GOT3 (cell line): ENCODE measurements at places on chromosomes 7 and 10.

DNA sequence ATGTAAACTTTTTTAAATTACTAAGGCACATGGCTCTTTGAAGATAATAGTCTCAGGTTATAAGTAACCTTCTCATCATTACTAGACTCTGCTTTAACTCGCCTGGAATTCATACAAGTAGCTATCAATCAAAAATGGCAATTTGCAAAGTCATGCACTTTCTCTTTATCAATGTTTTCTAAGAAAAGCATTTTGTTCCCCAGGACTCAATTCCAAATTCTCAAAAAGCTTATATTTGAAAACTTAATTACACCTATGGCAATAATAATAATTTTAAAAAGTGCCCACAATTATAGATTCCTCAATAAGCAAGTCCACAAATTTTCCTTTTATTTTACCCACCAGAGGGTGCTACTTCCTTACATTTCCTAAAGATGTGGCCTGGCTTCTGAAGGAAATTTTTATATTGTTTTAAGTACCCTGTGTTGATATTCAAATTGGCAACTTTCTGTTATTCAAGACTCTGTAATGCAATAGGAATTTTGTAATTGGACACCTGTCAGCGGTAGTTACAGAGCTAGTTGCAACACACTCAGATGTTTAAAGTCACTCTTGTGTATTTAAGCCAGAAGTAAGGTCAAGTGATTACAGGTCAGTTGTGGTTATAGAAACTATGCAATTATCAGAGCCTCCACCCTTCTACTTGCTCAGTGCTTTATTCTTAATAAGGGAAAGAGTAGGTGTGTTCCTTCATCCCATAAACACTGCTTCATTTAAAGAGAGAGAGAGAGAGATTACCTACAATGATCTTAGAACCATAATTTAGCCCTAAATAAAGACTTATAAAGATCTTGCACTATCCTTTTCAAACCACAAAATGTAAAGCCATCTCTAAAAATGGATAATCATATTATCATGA is 47.1 kb upstream of the HYAL4 start:
- no peak for DNase-seq

DNA sequence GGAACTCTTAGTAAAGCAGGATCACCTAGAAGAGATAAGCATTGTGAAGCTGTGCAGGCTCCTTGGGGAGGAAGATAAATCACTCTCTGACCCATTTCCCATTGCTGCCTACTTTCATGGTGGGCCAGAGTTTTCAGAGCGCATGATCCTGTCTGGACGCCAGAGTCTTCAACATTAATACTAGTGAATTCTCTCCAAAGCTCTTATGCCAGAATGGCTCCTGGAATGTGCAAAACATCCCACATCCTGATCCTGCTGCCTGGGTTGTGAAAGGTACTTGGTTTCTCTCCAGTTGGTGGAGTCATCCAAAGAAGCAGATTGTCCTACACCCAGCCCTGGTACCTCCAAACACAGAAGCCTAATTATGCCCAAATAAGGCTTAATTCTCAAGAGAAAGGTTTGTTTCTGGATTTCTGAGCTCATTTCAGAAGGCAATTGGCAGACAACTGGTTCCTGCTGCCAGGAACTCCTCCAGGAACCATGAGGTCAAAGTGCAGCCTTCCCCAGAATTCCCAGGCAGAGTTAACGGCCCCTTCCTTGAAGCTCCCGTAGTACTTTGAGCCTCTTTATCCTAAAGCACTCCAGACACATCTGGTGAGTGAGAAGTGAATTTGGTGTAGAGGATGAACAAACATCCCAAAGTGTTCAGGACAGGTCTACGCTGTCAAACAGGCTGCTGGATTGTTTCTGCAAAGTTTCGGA is 495.2 kb downstream of the PLXNA4 start:
- DNase-seq, result no peak

DNA sequence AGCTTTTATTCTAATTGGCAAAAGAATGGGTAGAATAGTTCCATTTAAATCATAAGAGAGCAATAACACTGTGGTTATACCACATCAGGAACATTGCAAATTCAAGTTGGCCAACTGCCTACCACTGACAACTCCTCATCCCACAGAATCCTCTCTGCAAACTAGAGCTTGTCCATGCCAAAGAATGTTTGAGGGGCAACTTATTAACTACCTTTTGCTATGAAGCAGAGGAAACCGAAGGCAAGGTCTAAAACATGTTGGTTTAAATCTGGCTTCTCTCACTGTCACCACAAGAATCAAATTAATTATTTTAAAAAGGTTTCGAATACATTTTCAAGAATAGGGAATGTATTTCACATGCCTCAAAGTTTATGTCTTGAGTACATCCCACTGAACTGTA is 36.0 kb downstream of the RHOBTB1 start:
- no peak for DNase-seq

DNA sequence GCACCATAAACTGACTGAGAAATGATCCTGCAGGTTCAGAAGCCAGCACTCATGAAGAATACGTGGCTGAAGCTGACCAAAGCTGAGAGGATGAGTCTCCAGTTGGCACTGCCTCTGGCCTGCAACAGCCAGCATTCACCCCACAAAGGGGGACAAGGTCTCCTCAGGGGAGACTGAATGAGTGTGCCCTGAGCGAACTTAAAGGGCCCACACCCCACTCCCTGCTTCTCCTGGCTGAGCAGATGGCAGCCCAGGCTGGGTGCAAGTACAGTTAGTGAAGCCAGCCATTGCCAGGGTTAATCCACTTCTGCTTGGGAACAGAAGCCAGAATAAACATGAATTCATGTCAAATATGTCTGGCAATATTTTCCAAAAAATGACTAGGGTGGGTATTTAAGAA is 98.1 kb downstream of the PPP1R17 start:
- DNase-seq, result no peak

DNA sequence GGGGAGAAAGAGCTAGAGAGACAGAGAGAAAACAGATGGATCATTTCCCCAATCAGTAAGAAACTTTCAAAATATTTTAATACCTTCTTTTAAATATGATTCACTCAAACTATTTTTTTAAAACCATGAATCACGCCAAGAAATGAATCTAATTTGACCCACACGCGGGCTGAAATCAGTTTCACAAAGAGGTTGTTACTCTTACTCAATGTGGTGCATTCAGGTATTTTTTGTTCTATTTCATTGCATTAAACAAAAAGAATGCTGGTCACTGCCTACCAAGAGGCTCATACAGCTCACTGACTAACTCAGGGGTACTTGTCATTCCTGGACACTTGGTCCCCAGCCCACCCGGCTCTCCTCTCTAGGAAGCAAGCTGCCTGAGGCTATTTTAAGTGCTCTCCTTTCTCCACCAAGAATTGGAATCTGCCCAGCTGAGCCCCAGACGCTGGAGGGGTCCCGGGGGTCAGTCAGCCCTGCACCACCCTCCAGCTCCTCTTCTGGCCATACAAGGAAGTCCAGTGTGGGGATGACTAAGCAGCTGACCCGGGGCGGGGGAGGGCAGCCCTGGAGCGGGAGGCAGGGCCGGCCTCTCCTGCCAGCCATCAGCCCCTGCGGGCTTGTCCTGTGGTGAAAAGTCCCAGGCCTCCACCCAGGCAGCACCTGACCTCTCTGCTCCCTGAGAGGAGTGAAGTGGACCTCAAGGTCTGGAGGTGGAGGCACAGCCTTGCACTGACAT is 21.7 kb upstream of the PFKP start:
- DNase-seq, result peak; percentile 16

DNA sequence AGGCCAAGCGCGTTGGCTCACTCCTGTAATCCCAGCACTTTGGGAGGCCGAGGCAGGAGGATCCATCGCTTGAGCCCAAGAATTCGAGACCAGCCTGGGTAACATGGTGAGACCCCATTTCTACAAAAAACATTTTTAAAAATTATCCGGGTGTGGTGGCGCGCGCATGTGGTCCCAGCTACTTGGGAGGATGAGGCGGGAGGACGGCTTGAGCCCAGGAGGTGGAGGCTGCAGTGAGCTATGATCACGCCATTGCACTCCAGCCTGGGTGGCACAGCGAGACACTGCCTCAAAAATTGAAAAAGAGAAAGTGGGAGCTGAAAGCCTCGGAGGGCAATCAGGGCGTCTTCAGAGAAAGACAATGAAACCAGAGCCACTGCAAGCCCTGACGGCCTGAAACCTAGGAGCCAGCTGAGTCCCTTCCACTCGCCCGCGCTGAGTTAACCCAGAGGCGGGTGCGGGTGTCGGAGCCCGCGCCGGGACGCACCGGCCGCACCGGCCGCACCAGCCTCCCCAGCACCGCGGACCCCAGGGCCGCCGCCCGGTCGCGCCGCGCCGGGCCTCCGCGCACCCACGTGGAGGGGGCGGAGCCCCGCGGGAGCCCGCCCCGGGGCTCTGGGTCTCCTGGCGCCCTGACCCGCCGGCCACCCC is 22.4 kb downstream of the ZFAND2A start:
- DNase-seq, result no peak

GRCh38 chr7:21580073-21580521 is 37.3 kb downstream of the DNAH11 start:
- no peak for DNase-seq

GRCh38 chr7:28565980-28566379 is 153.7 kb downstream of the CREB5 start:
- DNase-seq, result no peak

- DNase-seq, result no peak
Observed at GRCh38 chr7:2069472-2069860, 163.3 kb downstream of the MAD1L1 start.

GRCh38 chr10:33612551-33612950 is 278.1 kb upstream of the NRP1 start:
- no peak for DNase-seq

GRCh38 chr10:21493784-21494183 is 31.7 kb downstream of the SKIDA1 start:
- DNase-seq, result no peak

GRCh38 chr7:30905078-30906012 is 6.3 kb upstream of the AQP1 start:
- DNase-seq, result no peak

DNA sequence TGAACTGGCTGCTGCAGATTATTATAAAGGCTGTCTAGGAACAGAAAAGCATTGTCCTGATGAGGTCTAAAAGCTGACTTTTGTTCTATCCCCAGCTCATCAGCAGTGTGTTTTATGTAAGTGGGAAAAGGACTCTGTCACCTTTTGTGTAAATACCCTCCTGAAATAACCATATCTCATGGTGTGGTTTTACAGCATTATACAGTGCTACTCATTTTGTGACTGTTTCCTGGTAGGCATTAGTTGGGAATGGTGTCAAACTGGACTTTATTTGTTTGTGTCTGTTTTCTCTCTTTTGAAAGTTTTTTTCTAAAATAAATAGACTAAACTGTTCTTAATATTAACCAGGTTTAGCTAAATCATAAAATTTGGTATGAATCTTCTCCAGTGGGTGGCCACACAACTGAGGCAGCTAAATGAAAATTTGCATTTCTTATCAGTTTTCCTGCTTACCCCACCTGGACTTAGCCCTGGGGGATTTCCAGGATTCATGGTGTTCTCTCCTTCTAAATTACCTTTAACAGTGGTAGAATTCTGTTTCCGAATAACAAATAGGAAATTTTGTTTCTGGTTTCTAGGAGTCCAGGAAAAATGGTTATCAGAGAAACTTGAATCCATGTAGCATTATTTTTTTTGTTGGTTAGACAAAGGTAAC is 140.9 kb downstream of the LHFPL3 start:
- no peak for DNase-seq

DNA sequence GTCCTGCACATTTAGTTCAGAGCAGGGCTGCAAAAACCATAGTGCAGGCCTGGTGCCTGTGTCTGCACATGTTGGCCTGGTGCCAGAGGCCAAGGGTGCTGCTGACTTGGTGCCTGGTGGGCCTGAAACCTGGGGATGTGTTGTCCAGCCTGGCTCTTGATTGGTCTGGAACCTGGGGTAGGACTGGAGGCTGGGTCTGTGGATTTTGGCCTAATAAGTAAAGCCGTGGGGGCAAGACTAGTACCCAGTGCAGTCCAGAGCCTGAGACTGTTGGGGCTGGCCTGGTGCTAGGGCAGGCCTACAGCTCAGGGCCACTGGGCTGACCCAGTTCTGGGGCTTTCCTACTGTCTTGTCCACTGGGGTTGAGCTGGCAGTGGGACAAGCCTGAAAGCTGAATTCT is 817.9 kb downstream of the DNAJB9 start:
- DNase-seq, result no peak

GRCh38 chr7:157077986-157078644 is 60.6 kb upstream of the UBE3C start:
- no peak for DNase-seq

DNA sequence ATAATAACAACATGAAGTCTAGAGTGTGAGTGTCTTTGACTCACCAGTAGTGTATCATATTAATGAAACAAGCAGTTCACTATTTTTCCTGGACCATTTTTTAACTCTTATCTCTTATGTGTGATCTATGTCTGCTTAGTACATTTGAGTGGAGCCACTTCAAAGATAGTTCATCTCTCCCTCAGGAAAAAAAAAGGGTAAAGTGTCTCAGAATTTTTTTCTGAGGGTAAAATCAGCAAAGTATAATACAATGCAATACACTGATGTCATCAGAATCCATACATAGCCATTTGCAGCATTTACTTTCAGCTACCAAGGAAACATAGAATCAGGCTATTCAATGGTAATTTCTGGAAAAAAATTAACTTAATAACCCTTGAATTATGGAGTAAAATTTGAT is 706.7 kb downstream of the DNAJB9 start:
- DNase-seq, result no peak

GRCh38 chr10:96470116-96470743 is 43.5 kb downstream of the TLL2 start:
- DNase-seq, result no peak

DNA sequence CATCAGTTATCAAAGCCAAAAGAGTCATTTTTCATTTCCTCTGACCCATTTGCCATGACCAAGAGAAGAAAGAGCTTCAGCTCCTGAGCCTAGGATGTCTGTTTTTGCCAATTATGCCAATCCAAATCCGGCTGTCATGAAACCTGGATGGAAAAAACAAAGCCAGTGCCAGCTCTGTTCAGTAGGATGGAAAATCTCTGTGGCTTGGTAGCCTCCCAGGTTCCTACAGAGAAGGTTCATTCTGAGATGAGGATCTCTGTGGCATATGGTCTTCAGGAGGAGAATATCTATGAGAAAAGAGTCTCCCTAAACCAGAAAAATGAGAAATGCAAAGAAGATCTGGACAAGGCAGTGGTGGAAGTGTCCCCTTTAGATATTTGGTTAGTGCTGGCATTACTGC is 475.4 kb downstream of the CNTNAP2 start:
- no peak for DNase-seq

GRCh38 chr7:139948587-139949335 is 114.0 kb downstream of the PARP12 start:
- DNase-seq, result no peak

DNA sequence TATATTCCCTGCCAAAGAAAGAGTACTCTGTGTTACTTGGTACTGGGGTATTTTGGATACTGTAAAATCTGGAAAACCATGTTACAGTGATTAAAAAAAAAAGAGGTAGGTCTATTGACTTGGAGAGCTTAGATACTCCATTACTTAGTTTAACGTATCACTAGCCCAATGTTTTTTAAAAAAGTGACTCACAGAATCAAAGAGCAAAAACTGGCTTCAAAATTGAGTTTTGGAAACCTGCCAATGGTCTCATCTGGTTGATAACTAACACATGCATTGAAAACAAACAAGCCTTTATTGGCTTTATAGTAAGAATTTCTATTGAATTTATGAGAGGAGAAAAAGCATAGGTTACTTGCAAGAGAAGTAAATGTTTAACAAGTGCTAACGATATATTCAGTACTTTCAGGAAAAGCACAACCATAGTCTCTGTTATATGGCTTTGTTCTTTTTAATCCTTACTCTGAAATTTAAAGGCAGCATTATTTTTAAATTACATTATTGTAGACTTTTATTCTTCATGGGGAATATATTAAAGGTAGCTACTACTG is 563.3 kb upstream of the SORCS1 start:
- no peak for DNase-seq

- no peak for DNase-seq
Observed at GRCh38 chr7:66321283-66321682, 116.1 kb downstream of the TPST1 start.

GRCh38 chr7:132455378-132455777 is 120.9 kb downstream of the PLXNA4 start:
- DNase-seq, result no peak
